ENCODE measurements at places on chromosomes 3 and 15. TPM values are rescaled to one million over a fixed set of nuclear protein-coding genes. Genes with fewer than 3 reads are reported as not detected.
A peak's percentile ranks its signal among the peaks of the same experiment; 100 is the strongest.

DNA sequence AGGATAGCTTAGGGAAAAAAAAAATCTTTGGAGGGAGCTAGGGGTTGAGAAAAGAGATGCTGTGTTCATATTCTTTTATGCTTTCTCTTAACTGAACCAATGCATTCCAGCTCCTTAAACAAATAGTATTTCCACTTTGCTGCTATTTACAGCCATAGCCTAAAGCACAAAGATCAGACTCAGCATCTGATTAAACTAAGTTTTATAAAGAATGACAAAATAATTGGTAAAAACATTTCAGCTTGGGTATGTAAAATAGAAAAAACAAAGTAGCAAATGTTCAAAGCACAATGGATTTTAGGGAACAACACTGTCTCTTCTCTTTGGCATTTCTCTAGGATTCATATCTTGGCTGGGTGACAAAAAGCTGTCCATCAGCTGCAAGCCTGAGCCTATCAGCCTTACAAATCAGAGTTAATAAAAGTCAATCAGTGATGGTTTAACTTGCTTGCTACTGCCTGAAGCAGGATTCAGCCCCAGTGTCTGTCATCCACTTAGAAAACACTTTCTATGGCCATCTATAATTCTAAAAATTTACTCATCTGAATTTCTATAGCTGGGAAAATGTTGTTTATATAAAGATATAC, 232.1 kb upstream of the CDIN1 start:
- H3K36me3 ChIP-seq: no peaks in the 10 kb centered on the region
- no peak for DNase-seq
- H3K4me1 ChIP-seq: no peaks in the 10 kb centered on the region

DNA sequence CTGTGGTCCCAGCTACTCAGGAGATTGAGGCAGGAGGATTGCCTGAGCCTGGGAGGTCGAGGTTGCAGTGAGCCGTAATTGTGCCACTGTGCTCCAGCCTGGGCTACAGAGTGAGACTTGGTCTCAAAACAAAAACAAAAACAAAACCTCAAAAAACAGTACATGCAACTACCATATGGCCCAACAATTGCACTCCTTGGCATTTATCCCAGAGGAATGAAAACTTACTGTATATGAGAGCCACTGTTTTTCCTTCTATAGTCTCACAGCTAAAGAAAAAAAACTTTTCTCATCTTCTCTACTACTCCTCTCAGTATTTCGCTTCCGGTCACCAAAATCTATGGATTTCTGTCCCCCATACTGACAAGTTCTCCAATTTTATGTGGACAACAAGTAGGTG, 84.3 kb downstream of the FLNB start:
- H3K4me1 ChIP-seq: no peaks in the 10 kb centered on the region
- DNase-seq: no peak
- no peaks in the 10 kb centered on the region for H3K36me3 ChIP-seq

DNA sequence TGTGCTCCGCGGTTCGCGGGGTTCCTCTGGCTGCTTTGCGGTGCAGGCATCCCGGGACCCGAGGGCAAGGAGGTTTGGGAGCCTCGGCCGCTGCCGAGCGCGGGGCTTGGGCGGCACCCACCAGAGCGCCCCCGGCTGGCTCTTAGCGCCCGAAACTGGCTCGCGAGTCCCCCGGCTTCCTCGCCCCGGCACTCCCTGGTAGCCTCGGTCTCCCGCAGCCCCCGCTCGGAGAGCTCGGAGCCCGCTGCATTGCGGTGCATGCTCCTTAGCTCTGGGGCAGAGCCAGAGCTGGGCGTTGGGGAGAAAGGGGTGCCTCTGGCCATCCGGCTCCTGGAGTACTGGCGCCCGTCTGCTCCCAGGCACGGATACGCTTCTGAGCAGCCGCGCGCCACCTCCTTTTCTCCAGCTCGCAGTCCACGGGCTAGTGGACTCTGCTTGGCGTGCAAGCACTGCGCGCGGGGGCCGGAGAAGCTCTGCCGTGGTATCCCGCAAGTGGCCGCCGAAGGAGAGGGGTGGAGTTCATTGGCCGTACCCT, 753 bp downstream of the EPHB1 start:
- DNase-seq: no peak
- H3K27ac ChIP-seq: peak overlapping the region; percentile 51
- no peaks in the 10 kb centered on the region for H3K36me3 ChIP-seq
- peaks cover 17% of the 10 kb centered on the region for H3K4me1 ChIP-seq

DNA sequence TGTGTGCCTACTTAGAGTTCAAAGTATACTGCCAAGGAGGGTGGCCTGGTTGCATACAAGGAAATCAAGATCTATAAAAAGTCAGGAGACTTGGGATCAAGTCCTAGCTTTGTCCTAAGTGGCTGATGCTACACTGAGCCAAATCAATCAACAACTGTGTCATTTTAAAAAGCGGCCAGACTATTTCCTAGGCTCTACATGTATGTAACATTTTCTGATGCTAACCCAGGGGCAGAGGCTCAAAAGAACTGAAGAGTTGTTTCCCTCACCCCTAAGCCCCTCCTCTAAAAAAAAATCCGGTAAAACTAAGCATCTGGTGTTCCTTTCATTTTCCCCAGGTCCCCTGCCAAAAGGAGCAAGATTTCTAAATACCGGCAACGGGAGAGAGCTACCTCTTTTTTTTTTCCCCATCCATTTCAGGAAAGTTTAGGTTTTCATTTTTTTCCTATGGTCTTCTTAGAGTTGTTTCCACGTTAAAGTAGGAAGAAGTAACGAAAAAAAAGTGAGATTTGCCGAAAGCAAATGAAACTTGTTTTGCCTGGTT, 18.8 kb upstream of the CHD2 start:
- H3K27ac ChIP-seq: peak overlapping the region; percentile 88
- H3K4me1 ChIP-seq: no peaks in the 10 kb centered on the region
- DNase-seq: no peak

GRCh38 chr15:23687143-23687470, at the start of gene NDN:
NDN (minus strand) TSS chr15:23687305; CDS start chr15:23687217, 88 bp downstream.
- DNase-seq: peak; percentile 64
- H3K36me3 ChIP-seq: no peaks in the 10 kb centered on the region
- H3K27ac ChIP-seq: peak within 1 kb of the TSS; percentile 57
- H3K4me3 ChIP-seq: peak within 1 kb of the TSS; percentile 60

- H3K4me3 ChIP-seq: no peak overlapping the region
- no peak for DNase-seq
- H3K27me3 ChIP-seq: no peaks in the 10 kb centered on the region
- no peak overlapping the region for H3K27ac ChIP-seq
- no peaks in the 10 kb centered on the region for H3K4me1 ChIP-seq
These were observed 110.0 kb downstream of the OPA1 start for GRCh38 chr3:193702967-193703366.

GRCh38 chr3:136567599-136568188, 184.5 kb downstream of the STAG1 start:
- no peak overlapping the region for H3K4me3 ChIP-seq
- H3K27me3 ChIP-seq: no peaks in the 10 kb centered on the region
- H3K4me1 ChIP-seq: no peaks in the 10 kb centered on the region
- DNase-seq: no peak
- H3K27ac ChIP-seq: no peak overlapping the region

DNA sequence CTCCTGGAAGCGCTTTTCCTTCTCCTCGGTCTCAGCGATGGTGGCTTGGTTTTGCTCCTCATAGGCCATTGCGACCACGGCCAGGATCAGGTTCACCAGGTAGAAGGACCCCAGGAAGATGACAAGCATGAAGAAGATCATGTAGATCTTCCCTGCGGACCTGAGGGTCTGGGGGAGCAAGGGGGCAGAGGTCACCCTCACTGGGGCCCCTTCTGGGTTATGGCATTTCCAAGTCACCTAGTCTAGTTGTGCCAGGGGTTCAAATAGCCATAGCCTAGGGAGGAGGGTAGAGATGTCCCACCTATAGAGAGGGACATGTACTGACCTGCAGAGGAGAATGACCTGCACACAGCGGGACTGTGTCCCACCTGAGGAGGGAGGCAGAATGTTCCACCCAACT, 43.5 kb downstream of the SCN5A start:
- H3K27ac ChIP-seq: no peak overlapping the region
- H3K27me3 ChIP-seq: no peaks in the 10 kb centered on the region
- no peaks in the 10 kb centered on the region for H3K4me1 ChIP-seq
- no peaks in the 10 kb centered on the region for H3K36me3 ChIP-seq
- DNase-seq: no peak

The CLDN16 gene
- total RNA-seq: 0.07 TPM

The DNAH12 gene
- total RNA-seq: 4.4 TPM

The IQCH gene
- total RNA-seq: 2.2 TPM

The PP2D1 gene
- not detected for total RNA-seq

Measured in uterus (tissue), 4 donors.